Activated T-helper 1 cell treated with anti-CD3 and anti-CD28 coated beads, Interleukin-12 subunit alpha, Interleukin-12 subunit beta, Interleukin-2, Interleukin-4 antibody, amounts not matched to agents 30 ng/mL and 10 ng/mL and 1 ng/mL, durations not matched to agents 14 hours and 24 hours and 36 hours (primary cell): ENCODE measurements at places on chromosomes 11 and 22. TPM values are rescaled to one million over a fixed set of nuclear protein-coding genes. Genes with fewer than 3 reads are reported as not detected.

GRCh38 chr11:69310351-69310750 is 16.4 kb downstream of the MYEOV start:
- no peak overlapping the region for H3K4me3 ChIP-seq
- H3K27ac ChIP-seq = peak overlapping the region; percentile 90
- H3K4me1 ChIP-seq = peaks cover 40% of the 10 kb centered on the region
- DNase-seq = no peak

GRCh38 chr11:68796801-68797200 is 44.9 kb downstream of the CPT1A start:
- H3K27ac ChIP-seq = no peak overlapping the region
- no peak overlapping the region for H3K4me3 ChIP-seq
- no peaks in the 10 kb centered on the region for H3K27me3 ChIP-seq

- H3K36me3 ChIP-seq = no peaks in the 10 kb centered on the region
- no peak for DNase-seq
- no peak overlapping the region for H3K27ac ChIP-seq
Observed at GRCh38 chr22:17969701-17970113, 54.7 kb downstream of the MICAL3 start.

- no peak overlapping the region for H3K27ac ChIP-seq
- no peak overlapping the region for H3K4me3 ChIP-seq
- no peaks in the 10 kb centered on the region for H3K27me3 ChIP-seq
- no peak for DNase-seq
- H3K4me1 ChIP-seq = peaks cover 31% of the 10 kb centered on the region
Observed at GRCh38 chr22:24330636-24331035, 60.0 kb downstream of the SPECC1L start.

GRCh38 chr22:41779929-41780505 is 20.5 kb upstream of the CCDC134 start:
- peaks cover 41% of the 10 kb centered on the region for H3K4me1 ChIP-seq
- peaks cover 7% of the 10 kb centered on the region for H3K36me3 ChIP-seq
- peak overlapping the region; percentile 79 for H3K4me3 ChIP-seq
- peaks cover 2% of the 10 kb centered on the region for H3K27me3 ChIP-seq
- no peak for DNase-seq
- H3K27ac ChIP-seq = peak overlapping the region; percentile 96

- H3K4me3 ChIP-seq = no peak overlapping the region
- no peak overlapping the region for H3K27ac ChIP-seq
- no peaks in the 10 kb centered on the region for H3K36me3 ChIP-seq
- H3K27me3 ChIP-seq = no peaks in the 10 kb centered on the region
- peaks cover 6% of the 10 kb centered on the region for H3K4me1 ChIP-seq
Observed at GRCh38 chr11:37506531-37506930, 908.5 kb upstream of the RAG2 start.

GRCh38 chr22:23389271-23390071 is 190.6 kb downstream of the IGLL1 start:
- H3K4me1 ChIP-seq = no peaks in the 10 kb centered on the region
- H3K27me3 ChIP-seq = no peaks in the 10 kb centered on the region
- H3K4me3 ChIP-seq = no peak overlapping the region
- no peak for DNase-seq
- no peaks in the 10 kb centered on the region for H3K36me3 ChIP-seq

- H3K27ac ChIP-seq = no peak overlapping the region
- no peaks in the 10 kb centered on the region for H3K27me3 ChIP-seq
- H3K4me1 ChIP-seq = no peaks in the 10 kb centered on the region
- no peak overlapping the region for H3K4me3 ChIP-seq
Observed at GRCh38 chr11:124638500-124638899, 15.8 kb downstream of the TBRG1 start.

DNA sequence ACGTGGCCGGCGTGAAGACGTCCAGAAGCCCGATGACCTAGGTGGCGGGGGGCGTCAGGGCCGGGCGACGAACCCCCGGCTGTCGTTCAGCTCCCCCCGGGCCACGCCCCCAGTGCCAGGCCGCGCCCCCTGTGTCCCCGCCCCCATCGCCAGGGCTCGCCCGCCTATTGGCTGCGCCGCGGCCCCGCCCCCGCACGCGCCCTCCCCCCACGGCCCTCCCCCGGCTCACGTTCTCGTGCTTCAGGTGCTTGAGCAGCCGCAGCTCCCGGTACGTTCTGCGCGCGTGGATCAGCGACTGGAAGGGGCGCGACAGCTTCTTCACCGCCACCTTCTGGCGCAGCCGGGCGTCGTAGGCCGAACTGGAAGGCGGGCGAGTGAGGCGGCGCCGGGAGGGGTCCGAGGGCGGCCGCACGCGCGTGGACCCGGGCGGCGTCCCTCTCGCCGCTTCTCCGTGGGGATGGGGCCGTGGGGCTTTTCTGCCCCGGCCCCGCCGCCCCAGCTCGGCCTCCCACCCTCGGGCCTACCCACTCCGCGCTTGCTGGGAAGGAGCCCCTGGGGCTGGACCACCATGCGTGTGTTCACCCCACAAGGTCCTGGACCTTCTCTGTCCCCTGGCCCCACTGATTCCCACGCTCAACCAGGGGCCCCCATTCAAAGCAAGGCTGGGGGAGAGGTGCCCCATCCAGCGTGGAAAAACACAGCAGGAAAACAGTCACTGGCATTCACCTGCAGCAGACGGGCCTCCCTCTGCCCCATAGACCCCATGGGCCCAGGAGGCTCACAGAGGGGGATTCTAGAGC is 2.4 kb downstream of the MAPK11 start:
- peaks cover 5% of the 10 kb centered on the region for H3K27me3 ChIP-seq
- DNase-seq = peak; percentile 45
- no peak overlapping the region for H3K27ac ChIP-seq
- H3K4me1 ChIP-seq = peaks cover 4% of the 10 kb centered on the region
- peaks cover 4% of the 10 kb centered on the region for H3K36me3 ChIP-seq
- H3K4me3 ChIP-seq = peak overlapping the region; percentile 45

DNA sequence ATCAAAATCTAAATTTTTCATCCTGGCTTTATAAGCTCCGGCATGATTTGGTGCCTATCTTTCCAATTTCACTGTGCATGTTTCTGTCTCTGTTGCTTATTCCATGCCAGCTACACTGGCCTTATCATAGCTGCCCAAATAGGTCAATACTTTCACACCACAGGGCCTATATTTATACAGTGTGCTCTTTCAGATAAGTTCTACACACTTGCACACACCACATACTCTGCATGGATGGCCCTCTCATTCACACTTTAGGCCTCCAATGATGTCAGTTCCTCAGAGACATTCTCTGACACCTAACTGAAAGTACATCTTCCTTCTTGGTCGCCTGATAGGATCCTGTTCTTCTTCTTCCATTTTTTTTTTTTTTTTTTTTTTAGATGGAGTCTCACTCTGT is 7.0 kb downstream of the ALG8 start:
- DNase-seq = no peak
- no peak overlapping the region for H3K4me3 ChIP-seq
- peaks cover 18% of the 10 kb centered on the region for H3K36me3 ChIP-seq
- H3K4me1 ChIP-seq = peaks cover 21% of the 10 kb centered on the region
- H3K27me3 ChIP-seq = no peaks in the 10 kb centered on the region

- DNase-seq = no peak
- H3K27ac ChIP-seq = no peak overlapping the region
- H3K36me3 ChIP-seq = no peaks in the 10 kb centered on the region
- no peaks in the 10 kb centered on the region for H3K27me3 ChIP-seq
Observed at GRCh38 chr11:111582881-111583280, 19.4 kb upstream of the SIK2 start.

DNA sequence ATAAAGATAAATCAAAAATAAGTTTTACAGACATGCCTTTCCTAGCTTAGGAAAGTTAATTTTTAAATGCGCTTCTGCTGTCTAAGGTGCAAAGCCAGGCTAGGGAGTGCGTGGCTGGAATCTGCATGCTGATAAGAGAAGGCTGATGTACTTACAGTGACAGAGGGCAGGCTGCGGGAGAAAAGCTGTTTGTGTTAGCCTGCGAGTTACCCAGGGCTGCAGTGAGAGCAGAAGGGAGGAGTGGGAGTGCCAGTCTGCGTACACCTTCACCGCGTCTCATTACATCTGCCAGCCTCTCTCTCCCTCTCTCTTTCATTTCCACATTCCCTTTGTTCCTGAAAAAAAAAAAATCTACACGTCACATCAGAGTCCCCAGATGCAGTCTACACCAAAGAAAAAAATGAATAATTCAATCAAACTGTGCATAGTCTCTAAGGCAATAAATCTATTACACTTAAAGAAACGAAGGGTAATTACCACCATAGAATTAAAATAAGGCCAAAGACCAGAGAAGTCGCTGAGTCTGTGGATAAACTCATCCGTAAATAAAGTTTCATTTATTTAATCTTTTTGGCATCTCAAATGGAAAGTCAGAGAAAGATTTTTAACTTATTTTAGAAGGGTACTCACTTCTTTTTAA is 126.4 kb upstream of the C11orf58 start:
- peak overlapping the region; percentile 2 for H3K27ac ChIP-seq
- no peak for DNase-seq
- peaks cover 18% of the 10 kb centered on the region for H3K4me1 ChIP-seq
- no peak overlapping the region for H3K4me3 ChIP-seq
- no peaks in the 10 kb centered on the region for H3K36me3 ChIP-seq
- H3K27me3 ChIP-seq = peaks cover 47% of the 10 kb centered on the region

DNA sequence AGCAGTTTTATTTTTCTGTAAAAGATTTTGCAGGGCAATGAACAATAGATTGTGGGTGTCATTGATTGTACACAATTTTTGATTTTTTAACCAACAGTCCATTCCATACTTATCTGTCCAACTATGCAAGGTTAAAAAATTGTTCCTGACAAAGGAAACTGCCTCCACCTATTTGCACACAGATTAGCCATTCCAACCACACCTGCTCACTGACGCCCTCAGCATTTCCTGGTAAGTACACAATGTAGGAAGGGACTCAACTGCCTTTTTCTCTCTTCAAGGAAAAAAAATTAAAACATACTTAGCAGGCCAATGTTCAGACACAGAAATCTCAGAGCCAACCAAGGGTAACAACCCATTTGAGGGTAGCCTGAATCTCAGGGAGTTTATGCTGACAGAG is 4.3 kb upstream of the FUT4 start:
- no peaks in the 10 kb centered on the region for H3K36me3 ChIP-seq
- H3K27ac ChIP-seq = no peak overlapping the region

- H3K27me3 ChIP-seq = no peaks in the 10 kb centered on the region
- no peak overlapping the region for H3K4me3 ChIP-seq
- H3K27ac ChIP-seq = no peak overlapping the region
- no peak for DNase-seq
- no peaks in the 10 kb centered on the region for H3K36me3 ChIP-seq
Observed at GRCh38 chr11:92026664-92027063, 198.0 kb upstream of the FAT3 start.

- no peak overlapping the region for H3K27ac ChIP-seq
- DNase-seq = no peak
- no peak overlapping the region for H3K4me3 ChIP-seq
- H3K4me1 ChIP-seq = peaks cover 5% of the 10 kb centered on the region
- peaks cover 3% of the 10 kb centered on the region for H3K27me3 ChIP-seq
Observed at GRCh38 chr11:7597620-7598019, 75.7 kb downstream of the CYB5R2 start.

The TENM4 gene
- 0.03 TPM in 1 of 2 replicates, not detected in the other for total RNA-seq

The BTG4 gene
- not detected in 2 replicates for total RNA-seq

The SH3BP1 gene
- total RNA-seq = 110 and 116 TPM in 2 replicates

The APOL4 gene
- total RNA-seq = 0.18 TPM in 1 of 2 replicates, not detected in the other

The POTEH gene
- total RNA-seq = not detected in 2 replicates

The XKR3 gene
- total RNA-seq = not detected in 2 replicates
